ENCODE measurements at places on chromosomes 1 and 21.
A peak's percentile ranks its signal among the peaks of the same experiment; 100 is the strongest.

DNA sequence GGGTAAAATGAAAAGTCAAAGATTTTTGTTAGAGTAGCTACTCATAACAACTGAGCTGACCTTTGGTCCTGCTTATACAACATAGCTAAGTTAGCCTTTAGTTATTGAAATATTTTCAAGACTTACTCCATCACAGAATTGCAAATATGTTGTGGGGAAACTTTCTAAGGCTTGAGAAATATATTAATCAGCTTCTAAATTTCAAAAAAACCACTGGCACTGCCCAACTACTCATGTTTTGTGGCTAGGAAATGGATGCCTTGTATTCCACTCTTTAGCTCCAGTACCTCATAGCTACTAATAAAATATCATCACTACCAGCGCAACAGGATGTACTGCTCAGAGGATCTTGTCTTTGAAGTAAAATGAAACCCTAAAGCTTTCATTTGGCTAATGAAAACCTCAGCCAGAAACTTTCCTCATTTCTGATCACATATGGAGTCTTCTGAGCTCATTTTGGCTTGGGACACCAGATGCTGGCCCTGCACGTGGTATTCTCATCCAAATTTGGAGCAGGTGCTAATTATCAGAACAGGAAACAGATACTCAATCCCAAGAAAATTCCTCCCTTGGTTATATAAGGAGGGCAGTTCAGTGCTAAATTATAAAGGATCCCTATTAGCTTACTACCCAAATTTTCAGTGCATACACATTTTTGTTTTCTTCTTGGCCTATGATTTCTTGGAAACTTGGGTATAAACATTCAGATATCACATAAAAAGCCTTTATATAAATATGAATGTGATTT, 690.7 kb downstream of the ADGRL2 start:
- DNase-seq, result peak; percentile 63

- DNase-seq, result peak; percentile 99
Observed at GRCh38 chr1:234533975-234534876, 55.2 kb upstream of the TARBP1 start.

GRCh38 chr1:143604887-143605286, 366.9 kb downstream of the FAM72C start:
- DNase-seq, result no peak

GRCh38 chr1:78840453-78841271, 165.9 kb downstream of the ADGRL4 start:
- peak; percentile 93 for DNase-seq

DNA sequence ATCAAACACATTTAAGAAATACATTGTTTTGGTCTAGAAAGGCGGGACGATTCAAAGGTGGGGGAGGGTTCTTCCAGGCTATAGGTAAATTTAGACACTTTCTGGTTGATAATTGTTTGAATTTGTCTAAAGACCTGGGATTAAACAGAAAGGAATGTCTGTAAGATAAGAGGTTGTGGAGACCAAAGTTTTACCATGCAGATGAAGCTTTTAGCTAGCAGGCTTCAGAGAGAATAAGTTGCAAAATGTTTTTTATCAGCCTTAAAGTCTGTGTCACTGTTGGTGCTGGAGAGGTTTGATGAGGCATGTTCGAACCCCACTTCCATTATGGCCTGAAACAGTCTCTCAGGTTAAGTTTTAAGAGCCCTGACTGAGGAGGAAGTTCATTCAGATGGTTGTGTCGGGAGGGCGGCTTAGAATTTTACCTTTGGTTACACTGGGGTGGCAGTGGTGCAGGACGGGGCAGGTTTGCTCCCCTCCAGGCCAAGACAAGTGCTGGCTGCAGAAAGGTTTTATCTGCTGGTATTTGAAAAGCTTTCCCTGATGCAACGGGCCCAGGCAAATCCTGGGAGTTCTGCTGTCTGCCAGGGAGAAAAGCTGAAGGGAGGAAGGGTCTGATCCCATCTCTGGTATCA, 16.0 kb upstream of the SLC2A5 start:
- no peak for DNase-seq

DNA sequence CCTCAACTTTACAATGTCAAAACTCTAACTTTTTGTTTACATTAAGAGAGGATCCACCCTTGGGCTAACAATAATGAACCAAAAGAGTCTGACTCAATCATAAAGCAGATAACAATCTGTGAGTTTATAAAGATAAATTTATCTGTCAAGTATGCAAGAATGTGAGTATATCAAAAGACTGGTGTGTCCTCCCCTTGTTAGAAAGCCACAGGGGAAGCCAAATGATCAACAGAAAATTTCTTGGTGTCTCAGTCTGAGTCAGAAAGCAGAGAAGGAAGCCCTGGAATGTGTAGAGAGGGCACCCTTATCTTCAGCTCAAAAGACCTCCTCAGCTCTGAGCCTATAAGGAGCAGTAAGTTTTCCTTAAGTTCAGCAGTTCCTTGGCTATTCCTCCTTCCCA, 13.9 kb upstream of the PDIK1L start:
- DNase-seq, result peak; percentile 59

DNA sequence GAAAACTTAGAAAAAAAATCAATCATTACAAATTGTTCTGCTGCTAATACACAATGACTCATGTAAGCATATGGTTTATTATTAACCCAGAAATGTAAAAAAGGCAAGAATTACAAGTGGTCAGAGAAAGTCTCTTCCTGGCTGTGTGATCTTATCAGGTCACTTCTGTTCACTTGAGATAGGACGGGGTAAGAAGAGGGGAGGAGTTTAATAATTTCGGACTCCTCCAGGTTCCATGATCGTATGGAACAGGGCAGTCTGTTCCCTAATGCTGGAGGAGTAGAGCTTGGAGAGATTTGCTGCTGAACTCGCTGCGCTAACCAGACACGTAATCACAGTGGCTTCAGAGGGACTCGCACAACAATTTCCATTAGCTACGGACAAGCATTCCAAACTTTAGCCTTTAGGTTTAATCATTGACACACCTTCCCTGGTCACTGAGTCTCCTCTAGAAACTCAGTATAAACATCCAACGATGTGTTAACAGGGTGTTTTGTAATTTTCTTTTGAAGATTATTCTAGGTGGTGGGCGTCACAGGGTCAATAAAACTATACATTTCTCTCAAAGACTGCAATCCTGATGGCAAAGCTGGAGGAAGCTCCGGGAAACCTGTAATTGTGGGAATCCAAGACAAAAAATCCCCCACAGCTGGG, 1.3 kb downstream of the CRYZ start:
- DNase-seq, result no peak

DNA sequence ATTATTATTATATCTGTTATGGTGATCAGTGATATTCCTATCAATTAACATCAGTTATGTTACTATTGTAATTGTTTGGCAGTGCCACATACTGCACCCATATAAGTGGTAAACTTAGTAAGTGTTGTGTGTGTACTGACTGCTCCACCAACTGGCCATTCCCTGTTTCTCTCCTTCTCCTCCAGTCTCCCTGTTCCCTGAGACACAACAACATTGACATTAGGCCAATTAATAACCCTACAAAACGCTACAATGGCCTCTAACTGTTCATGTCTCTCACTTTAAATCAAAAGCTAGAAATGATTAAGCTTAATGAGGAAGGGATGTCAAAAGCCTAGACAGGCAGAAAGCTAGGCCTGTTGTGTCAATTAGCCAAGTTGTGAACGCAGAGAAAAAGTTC, 6.6 kb upstream of the THRAP3 start:
- DNase-seq, result peak; percentile 26

DNA sequence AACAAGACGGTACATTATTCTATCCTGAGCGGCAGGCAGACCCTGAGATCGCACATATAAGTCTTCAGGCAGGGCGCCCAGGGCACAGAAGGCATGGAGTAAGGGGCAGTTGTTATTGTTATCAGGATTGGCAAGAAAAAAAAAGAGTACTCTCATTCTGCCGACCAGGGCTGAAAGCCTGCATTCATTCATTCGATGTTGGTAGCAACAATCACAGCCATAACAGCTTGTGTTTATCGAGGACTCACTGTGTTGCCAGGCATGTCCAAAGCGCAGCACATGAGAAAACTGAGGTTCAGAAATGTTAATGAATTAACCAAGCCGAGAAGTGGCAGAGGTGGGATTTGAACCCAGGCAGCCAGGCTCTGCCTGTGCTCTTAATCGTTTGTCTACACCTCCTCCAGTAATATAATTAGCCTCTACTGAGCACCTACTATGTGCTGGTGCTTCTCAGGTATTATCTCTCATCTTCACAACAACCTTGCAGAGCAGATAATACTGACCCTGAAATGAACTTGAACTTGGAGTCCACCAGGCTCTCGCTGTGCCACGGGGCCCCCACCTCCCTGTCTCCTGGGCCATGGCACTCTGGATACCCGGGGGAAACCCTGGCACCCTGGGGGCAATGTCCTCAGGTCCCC, 56.2 kb downstream of the TAS1R2 start:
- DNase-seq, result no peak

GRCh38 chr1:220748089-220748934, at the start of gene MTARC2:
Gene MTARC2, plus strand, starts transcription at chr1:220748322. Its CDS starts 210 bp downstream, at chr1:220748532.
- peak; percentile 55 for DNase-seq

- peak; percentile 70 for DNase-seq
Observed at GRCh38 chr1:201649761-201650622, 111.1 kb downstream of the NAV1 start.

GRCh38 chr1:204296431-204296988, 63.2 kb downstream of the PLEKHA6 start:
- DNase-seq, result peak; percentile 93

DNA sequence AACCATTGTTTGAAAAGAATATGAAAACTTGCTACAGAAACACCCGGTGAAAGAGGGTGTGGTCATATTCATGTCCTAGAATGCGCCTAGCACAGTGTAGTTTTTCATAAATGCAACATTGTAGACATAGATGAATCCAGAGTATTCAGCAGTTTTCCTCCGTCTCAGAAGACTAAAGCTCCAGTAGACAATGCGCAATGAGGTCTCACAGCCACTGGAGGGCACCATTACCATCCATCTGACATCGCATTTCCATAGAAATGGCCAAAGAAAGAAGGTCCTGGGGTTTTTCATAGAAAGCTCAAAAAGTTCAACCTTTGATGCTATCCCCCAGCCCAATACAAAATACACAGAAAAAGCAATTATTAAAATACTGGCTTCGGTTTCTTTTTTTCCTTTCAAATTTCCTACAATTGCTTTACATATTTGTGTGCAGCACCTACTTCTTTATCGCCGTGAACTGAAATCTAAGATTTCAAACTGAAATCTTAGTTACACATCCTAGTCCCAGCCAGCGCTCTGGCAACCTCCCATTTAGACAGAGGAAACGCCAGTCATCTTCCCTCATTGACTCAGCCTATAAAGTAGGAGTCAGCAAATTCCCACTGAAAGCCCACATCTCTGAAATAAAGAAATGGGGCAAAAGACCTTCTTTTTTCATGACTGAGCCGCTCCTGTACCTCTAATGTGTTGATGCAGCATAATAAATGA, 3.9 kb upstream of the CD58 start:
- DNase-seq, result peak; percentile 64

- DNase-seq, result peak; percentile 49
Observed at GRCh38 chr1:100921110-100921706, 25.3 kb downstream of the SLC30A7 start.

GRCh38 chr1:11807133-11807532, 1.1 kb downstream of the CLCN6 start:
- no peak for DNase-seq

GRCh38 chr1:26775666-26776065, 12.1 kb upstream of the PIGV start:
- DNase-seq, result no peak

DNA sequence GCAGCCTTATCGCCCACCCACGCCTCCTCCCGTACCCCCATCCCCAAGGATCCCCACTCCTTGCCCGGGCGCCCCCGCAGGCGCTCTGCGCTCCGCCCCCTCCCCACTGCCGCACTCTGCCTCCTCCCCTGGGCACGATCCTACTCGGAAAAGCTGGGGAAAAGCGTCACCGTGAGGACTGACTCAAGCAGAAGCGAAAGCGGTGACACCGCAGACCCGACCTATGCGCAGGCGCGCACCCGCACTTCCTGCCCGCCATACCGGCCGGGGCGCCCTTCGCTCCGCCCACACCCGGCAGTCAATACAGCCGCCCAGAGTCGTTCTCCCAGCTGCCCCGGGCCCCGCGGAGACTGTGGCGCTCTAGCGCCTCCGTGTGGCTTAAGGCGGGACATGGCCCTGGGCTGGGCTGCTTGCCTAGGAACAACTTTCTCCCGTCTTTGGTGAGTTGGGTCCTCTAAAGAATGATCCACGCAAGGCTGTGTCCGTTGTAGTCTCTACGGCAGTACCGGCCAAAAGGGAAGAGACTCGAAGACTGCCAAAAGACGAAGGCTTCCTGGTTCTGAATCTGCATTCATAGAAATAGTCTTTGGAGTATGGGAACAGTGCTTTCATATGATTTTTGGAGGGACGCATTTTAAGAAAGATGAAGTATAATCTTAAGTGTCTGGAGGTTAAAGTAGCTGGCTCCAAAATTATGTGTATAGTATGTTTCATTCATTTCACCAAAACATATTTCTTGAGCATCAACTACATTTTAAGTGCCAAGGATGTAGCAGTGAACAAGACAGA, at the start of gene OMA1:
TSS of gene OMA1 (minus strand) at position 207 of the 789 bp plus-strand sequence. CDS start 7,432 bp downstream, outside the sequence.
- DNase-seq, result peak; percentile 97

GRCh38 chr1:229068270-229068987, 202.5 kb upstream of the RAB4A start:
- no peak for DNase-seq
